Fibroblast of skin of right quadriceps (primary cell): ENCODE measurements at places on chromosomes 2 and 18.
A peak's percentile ranks its signal among the peaks of the same experiment; 100 is the strongest.

DNA sequence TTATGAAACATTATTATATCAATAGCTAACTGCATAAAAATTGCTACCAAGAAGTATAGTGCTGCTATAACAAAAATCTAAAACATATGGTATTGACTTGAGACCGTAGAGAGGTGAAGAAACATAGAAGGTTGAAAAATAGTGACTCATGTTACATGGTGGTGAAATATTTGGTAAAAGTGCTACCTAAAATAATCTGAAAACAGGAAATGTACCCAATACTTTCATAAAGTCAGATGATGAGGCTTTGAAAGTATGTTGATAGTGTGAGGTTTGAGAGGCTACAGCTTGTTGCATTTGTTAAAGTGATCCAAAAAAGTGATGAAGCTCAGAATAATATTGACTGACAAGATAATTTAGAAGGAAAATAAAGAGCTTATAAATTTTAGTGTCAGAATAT lies 718.7 kb upstream of the SLC8A1 start:
- no peak for DNase-seq

DNA sequence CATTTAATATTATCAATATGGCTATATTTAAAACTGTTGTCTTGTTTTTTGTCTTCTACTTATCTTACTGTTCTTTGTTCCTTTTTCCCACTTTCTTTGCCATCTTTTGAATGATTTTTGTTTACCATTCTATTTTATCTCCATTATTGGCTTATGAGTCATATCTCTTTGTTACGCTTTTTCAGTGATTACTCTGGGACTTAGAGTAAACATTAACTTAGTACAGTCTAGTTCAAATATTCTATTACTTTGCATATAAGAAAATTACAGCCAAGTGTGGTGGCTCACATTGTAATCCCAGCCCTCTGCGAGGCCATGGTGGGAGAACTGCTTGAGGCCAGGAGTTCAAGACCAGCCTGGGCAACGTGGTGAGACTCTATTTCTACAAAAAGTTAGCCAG lies 26.1 kb downstream of the ADCY3 start:
- no peak for DNase-seq

DNA sequence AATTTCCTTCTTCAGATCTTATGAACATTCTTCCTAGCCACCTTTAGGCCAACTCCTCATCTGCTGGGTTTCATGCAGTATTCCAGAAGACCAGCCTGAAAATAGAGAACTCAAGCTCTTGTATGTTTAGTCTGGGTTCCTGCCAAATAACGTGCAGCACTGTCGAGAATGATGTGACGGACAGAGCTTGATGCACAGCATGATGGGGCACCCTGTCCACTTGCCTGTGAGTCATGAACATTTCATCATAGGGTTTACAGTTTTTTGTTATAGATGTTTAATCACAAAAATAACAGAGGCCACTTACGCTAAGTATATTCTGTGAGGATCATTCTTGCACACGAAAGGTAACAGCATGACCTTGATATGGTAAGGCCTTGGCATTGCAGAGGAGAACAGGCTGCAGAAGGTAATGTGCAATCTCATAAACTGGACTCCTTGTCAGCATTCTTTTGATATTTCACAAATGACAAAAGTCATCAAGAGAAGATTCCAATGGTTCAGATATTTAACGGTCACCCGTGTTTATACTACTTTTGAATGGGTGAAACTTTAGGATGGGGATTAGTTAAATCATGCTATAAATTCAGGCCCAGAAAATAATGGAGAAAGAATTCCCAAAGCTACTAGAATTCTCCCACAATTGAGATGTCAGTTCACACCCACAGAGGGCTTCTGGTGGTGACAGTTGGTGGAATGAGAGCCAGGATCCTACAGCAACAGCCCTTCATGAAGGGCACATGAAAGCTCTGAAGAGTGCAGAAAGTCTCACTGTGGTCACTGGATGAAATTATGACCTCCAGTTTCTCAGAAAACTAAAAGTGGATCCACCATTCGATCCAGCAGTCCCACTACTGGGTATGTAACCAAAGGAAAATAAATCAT lies 396.1 kb upstream of the RAB12 start:
- DNase-seq: peak; percentile 63

DNA sequence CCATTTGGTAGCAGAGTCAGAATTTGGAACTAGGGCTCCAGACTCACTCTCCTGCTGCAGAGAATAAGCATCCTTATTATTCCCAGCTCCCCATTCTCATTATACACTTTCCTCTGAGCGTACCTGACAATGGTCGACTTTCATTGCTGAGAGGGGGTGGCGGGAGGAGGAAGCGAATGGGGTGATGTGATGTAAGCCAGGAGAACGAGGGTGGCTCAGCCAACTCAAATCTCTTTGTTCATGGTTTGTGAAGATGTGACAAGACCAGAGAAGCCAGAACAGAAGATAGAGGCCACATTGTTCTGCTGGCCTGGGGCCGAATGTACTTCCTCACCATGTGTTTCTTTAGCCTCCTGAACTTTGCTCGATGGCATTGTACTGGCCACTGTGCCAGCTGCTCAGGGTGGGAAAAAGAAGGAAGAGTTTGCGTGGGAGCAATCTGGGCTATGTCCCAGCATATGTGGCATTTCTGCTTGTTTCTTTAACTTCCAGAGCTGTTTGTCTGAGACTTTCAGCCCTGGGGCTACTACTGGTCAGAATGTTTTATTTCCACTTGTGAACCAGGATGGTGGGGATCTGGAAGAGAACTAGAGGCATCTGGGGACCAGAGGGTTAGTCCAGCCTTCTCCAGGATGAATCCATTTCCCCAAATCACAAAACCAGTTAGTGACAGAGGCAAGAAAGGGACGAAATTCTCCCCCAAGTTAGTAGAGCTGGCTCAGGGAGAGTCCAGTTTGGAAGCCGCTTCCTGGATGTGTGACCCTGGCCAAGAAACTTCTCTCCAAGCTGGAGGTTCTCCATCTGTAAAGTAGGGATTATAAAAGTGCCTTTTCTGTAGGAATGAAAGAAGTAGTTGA lies 62.6 kb downstream of the MOGAT1 start:
- no peak for DNase-seq

DNA sequence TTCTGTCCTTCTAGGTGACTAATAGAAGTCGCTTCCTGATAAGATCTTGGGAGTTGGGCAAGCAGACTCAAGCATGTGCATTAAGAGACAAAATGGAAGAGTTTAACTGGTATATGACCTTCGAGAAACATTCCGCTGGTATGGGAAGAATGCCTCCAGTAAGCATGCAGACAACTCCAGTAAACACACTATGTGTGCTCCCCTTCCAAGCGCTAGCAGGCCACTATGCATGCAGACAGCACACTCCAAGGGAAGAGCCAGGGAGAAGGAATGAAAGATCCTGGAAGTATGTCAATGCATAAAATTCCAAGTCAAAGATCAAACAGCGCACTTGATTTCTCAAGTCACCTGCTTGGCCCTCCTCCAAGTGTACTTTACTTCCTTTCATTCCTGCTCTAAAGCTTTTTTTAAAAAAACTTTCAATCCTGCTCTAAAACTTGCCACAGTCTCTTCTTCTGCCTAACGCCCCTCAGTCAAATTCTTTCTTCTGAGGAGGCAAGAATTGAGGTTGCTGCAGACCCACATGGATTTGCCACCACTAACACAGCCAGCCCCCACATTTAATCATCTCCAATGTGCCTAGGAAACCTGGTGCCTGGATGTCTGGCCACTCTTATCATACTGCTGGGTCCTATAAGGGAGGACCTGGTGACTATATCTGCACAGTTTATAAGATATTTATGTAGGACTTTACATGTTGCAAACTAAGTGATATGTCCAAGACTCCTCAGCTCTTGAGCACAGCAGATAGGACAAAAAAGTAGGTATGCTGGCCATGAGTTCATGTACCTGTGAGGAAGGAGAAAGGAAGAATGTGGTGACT lies 239.8 kb downstream of the PDE11A start:
- DNase-seq: no peak

- no peak for DNase-seq
Observed at GRCh38 chr2:20562540-20563225, 88.2 kb downstream of the HS1BP3 start.

GRCh38 chr2:227781841-227782240 lies 31.8 kb upstream of the CCL20 start:
- DNase-seq: no peak

DNA sequence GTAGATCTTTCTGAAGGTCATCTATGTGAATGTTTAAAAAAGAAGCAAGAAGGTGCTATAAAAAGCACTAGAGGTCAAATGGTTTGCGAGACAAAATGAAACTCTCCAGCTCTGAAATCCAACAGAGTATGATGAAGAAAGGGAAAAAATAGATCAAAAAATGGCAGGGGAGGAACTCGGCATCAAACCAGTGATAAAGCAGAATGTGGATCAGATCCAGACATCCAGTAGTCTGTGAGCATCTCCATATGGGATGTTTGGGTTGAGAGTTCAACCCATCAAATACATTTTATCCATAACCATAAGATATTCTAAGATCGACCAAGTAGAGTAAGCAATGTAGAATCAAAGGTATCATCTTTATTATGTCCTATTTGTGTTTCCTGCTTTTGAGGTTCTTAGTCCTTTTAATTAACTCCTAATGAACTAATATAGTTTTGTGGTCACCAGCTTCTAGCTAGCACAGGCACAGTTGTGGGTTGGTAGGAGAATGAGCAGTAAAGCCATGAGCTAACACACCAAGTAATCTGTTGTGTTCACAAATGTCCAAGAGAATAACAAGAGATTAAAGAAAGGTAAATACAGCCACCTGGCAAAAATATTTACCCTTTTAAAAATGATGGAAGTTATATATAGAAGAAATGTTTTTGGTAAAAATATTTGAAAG lies 160.9 kb downstream of the NEDD4L start:
- DNase-seq: no peak

DNA sequence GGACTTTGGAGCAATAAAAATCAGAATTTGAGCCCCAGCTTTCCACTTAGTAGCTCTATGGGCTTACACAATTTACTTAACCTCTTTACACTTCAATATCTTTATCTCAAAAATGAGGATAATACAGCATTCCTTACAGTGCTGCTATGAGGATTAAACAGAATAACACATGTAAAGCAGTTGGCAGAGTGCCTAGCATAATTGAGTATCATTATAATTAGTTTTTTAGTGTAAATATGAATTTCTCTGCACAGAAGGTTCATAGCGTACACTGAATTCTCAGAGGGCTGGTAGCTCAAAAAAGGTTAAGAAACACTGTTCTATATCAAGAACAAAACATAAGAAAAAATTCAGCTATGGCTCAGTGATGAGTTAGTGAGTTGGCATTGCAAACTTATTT lies 190.4 kb upstream of the CYP26B1 start:
- no peak for DNase-seq

DNA sequence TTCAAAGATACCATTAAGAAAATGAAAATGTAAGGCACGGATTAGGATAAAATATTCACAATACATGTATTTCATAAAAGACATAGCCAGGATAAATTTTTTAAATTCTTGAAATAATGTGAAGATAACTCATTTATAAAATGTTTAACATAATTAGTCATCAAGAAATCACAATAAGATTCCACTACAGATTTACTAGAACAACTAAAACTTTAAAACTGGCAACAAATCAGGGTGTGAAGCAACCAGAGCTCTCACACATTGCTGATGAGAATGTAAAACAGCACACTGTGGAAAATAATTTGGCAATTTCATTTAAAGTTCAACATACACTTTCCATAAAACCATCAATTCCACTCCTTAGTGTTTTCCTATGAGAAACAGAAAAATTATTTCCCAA lies 89.6 kb upstream of the UBE2E3 start:
- DNase-seq: peak; percentile 46

GRCh38 chr2:11687736-11688135 lies 17.7 kb upstream of the NTSR2 start:
- DNase-seq: no peak

DNA sequence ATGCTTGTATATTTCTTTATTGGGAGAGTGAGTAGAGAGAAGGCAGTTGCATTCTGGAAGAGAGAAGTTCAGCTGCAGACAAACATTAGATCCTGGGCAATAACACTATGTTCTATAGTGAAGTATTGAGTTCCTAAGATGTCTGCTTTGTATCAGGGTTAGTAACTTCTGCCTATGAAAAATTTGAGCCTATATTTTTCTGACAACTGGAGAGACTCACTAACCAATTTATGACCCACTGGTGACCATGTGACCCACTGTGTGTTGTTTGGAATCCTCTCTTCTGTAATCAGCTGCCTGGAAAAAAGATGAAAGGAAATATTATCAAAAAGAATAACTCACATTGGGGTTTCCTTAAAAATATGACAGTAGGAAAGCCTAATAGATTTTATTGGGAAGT lies 35.3 kb downstream of the DPP4 start:
- no peak for DNase-seq

- no peak for DNase-seq
Observed at GRCh38 chr18:47970664-47971531, 40.4 kb upstream of the SMAD2 start.

DNA sequence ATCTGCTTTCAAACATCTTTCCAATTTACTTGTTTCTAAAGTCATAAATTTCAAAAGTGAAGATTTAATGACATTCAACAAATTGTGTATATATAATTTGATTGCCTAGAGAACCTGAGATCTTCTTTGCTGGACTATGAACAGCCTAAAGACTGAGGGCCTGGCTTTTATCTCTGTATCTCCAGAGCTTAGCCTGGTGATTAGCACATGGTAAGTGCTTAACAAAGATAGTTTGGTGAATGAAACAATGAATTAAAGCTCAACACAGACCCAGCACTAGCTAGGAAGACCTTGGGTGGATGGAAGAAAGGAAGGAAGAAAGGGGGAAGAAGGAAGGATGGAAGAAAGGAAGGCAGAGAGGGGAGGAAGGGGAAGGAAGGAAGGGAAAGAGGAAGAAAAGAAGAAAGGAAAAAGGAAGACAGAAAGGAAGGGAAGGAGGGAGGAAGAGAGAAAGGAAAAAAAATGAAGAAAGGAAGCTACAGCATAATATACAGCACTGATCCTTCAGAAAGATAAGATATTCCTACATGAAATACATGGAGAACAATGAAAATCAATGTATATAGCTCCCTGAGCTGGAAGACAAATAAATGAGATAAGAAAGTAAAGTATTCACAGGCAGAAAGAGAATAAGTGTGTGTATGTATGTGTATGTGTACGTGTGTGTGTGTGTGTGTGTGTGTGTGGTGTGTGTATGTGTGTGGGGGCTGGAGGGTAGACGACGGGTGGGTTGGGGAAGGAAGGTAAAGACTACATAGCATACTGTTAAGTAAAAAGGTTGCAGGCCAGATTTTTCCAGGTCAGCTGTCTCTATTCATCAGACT lies 318.2 kb downstream of the TNS1 start:
- no peak for DNase-seq

- DNase-seq: no peak
Observed at GRCh38 chr2:18527326-18527725, 33.1 kb downstream of the RDH14 start.

- no peak for DNase-seq
Observed at GRCh38 chr2:88836351-88836750, 144.9 kb downstream of the RPIA start.
